ENCODE measurements at places on chromosomes 7 and 10. TPM values are rescaled to one million over a fixed set of nuclear protein-coding genes. Genes with fewer than 3 reads are reported as not detected.

Gene WNT2
- total RNA-seq, result 0.37 TPM

GRCh38 chr7:50370884-50371283 is 66.4 kb downstream of the IKZF1 start:
- DNase-seq, result no peak

Gene SAP25
- 7.0 TPM for total RNA-seq

Gene CHCHD2
- 669 TPM for total RNA-seq

- no peak for DNase-seq
These were observed 59.3 kb downstream of the FAM13C start for GRCh38 chr10:59303018-59303417.

DNA sequence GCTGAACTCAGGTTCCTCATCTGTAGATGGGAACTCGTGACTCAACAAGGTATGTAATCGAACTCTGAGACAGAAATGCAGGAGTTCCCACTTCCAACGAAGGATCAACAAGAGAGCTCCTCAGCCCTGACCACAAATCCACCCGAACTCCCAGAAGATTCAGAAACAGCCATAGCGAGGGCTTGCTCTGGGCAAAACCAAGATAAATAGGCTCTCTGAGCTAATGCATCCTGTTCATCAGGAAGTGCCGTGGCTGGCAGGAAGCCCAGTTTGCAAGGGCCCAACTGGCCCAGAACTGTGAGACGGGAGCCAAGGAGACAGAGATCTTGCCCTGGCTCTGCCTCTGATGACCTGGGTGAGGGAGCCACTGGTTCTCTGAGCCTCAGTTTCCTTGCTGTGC is 141.7 kb upstream of the PFKP start:
- no peak for DNase-seq

DNA sequence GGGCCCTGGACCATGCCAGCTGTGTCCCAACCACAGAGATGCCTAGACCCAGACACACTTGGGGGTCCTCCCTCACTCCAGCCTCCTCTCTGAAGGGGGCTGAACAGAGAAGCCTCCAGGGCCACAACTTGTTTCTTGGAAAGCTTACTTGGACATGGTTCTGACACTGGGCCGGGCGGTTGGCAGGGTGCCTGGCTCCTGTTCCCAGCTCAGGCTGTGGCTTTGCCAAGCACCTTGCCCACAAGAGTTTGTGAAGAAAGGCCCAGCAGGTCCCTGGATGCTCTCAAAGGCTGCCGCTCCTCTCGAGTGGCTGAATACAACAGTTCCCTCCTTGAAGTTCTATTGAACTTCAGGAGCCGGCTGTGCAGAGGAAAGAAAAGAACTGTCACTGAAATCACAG is 181.6 kb downstream of the PTPN20 start:
- no peak for DNase-seq

DNA sequence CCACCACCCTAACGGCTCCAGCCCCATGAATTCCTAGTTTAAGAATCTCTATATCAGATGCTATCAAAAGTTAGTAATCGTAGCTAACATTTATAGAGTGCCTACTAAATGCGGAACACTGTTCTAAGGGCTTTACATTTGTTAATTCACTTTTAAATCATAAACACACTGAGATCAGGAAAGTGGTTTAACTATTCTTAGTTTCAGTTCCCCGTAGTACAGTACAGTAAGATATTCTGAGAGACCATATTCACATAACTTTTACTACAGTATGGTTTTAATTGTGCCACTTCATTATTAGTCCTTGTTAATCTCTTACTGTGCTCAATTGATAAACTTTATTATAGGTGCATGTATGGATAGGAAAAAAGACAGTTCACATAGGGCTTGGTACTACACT is 22.5 kb downstream of the SYPL1 start:
- DNase-seq, result peak; percentile 28
